NCI-H187 (cell line): ENCODE measurements at places on chromosomes 16 and 17.

GRCh38 chr16:88809068-88809675, 2.6 kb downstream of the APRT start:
- no peak for DNase-seq

GRCh38 chr17:50055426-50056216, at the start of gene ITGA3:
ITGA3 (plus strand) TSS chr17:50056110; CDS start chr17:50056440, 330 bp downstream.
- DNase-seq = peak; percentile 89

DNA sequence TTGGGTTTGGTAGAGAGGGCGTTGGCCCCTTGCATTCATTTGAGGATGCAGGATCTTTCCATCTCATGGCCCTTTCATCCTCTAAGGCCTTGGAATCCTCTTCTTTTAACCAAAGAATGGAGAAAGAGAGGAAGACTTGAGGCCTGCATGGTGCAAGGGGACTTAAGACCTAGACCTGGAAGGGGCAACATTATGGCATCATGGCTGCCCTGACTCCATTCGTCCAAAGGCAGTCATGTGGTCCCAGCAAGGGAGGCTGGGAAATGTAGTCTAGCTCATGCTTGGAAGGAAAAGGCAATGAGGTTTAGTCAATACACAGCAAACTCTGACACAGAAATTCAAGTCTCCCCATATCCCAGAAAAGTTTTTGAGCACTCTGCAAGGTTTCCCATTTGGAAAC, 30.7 kb upstream of the CDRT4 start:
- no peak for DNase-seq

DNA sequence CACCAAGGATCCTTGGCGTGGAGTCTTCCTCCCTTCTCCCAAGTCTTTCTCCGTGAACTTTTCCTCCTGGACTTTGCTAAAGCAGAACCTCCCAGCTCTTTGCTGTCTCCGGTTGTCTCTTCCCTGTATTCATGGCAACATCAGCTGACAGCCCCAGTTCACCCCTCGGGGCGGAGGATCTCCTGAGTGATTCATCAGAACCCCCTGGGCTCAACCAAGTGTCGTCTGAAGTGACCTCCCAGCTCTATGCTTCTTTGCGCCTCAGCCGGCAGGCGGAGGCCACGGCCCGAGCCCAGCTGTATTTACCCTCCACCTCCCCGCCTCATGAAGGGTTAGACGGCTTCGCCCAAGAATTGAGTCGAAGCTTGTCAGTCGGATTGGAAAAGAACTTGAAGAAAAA, 943 bp downstream of the CNTROB start:
- no peak for DNase-seq

GRCh38 chr17:45640141-45640850, 143.8 kb upstream of the CRHR1 start:
- DNase-seq = no peak

- no peak for DNase-seq
Measured at GRCh38 chr16:11418506-11418905, 73.2 kb downstream of the RMI2 start.

GRCh38 chr17:59719526-59719925, 12.1 kb downstream of the VMP1 start:
- DNase-seq = no peak

- no peak for DNase-seq
Measured at GRCh38 chr16:16857012-16857411, 478.1 kb downstream of the NPIPA7 start.

DNA sequence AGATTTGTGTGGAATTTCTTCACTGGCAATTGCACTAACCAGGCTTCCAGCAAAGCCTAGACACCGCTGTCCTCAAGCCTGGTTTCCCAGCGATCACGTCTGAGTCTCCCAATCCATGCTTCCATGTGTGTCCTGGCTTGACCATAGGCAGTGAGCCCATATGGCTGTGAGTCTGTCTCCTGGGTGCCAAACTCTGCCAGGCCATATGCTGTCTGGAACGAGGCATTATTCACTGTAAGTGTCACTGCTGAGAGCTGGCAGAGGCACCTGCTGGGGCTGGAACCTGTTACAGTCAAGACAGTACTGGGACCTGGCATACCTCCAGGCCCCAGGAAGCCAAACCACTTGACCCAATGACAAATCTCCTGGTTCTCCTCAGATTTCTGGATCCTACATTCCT, 60.4 kb downstream of the HS3ST2 start:
- DNase-seq = no peak

DNA sequence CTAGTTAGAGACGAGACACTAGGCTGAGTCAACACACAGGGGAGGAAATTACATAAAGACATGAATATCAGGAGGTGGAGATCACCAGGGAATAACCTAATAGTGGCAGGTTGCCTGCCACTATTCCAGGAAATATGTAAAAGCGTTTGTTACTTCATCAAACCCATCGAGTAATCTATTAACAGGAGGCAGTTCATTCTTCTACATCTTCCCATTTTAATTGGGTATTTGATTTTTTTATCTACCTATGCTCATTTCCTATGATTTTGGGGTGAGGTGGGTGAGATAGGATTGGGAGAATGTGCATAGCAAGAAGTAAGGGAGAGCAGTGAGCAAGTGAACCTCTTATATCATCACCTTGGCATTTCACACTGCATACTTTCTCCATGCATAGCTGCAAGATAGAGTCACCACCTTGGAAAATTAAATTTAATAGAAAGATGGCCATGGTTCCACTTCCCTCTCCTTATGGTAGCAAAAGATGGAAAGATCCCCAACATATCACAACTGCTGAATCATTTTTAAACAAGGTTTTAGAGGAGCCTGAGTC, 312.2 kb downstream of the TMEM114 start:
- DNase-seq = no peak

- no peak for DNase-seq
Measured at GRCh38 chr16:25256695-25257469, 763 bp downstream of the ZKSCAN2 start.
